Kasumi-1 (cell line): ENCODE measurements at places on chromosomes 3 and 15.

- DNase-seq = no peak
Observed at GRCh38 chr15:65695081-65695480, 73.3 kb downstream of the SLC24A1 start.

GRCh38 chr15:92184142-92184541 is 209.5 kb upstream of the ST8SIA2 start:
- no peak for DNase-seq

DNA sequence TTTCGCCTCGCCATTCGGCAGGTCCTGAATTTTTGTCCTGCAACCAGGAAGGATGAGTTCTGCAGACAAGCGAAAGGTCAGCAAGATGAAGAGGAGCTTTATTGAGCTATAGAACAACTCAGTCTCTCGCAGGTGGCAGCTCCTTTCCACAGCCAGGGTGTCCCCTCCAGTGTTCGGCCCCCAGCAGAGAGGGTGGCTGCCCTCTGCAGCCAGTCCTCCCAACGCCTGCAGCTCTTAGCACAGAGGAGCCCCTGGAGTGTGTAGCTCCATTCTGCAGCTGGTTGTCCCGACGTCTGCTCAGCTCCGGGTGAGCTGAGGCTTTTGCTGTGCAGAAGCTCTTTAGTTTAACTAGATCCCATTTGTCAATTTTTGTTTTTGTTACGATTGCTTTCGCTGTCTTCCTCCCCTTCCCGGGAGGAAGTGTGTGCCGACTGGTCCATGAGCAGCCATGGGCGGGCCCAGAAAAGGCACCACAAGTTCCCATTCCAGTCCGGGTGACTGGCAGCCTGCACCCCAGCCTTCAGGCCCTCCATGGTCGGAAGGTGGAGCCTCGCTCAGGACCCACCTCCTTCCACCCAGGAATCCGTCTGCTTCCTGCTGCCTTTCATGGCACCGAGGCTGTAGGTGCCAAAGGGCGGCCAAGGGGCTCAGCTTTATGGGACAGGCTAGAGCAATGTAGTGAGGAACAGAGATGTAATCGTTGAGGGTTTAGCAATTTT is 497.8 kb upstream of the CNTN4 start:
- no peak for DNase-seq

DNA sequence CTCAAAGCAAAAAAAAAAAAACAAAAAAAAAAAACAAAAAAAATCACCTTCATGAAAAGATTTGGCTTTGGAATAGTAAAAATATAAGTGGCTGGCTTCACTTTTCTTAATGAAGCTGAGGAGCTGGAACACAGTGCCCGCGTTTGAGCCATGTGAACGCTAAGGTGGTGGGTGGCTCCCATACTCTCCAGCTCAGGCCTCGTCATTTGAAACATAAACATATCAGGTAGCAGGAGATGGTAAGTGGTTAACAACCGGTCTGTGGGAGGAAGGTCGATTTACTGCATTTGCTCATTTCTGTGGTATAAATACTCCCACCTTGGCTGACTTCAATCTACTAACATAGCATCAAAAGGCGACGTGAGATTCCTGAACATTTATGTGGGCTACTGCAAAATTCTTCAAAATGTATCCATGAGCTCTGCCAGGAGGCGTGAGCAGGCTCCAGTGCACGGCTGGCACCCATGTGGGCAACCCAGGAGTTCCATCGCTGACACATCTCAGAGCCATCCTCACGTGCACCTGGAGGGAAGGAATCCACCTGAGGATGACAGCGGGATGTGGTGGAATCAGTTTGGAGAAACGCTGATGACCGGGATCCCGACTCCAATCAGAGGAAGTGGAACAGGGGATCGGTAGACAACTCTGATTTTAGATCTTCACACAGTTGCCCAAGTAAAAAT is 157.6 kb downstream of the ATP10A start:
- DNase-seq = no peak

DNA sequence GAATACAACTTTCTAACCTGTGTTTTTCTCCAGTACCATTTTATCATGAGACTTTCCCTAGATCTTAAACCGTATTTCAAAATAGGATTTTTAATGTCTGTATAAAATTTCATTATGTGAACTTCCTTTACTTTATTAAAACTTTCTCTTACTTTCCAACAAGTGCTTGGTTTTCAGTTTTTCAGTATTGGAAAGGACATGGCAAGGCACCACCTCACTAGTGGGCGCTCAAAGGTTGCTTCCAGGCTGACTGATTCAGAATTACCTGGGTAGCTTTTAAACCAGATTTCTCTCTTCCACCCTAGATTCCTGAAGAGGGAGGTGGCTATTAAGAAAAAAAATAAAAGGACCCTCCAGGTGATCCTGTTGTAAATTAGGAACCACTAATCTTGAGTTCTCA is 236.6 kb downstream of the SOX2 start:
- DNase-seq = no peak

DNA sequence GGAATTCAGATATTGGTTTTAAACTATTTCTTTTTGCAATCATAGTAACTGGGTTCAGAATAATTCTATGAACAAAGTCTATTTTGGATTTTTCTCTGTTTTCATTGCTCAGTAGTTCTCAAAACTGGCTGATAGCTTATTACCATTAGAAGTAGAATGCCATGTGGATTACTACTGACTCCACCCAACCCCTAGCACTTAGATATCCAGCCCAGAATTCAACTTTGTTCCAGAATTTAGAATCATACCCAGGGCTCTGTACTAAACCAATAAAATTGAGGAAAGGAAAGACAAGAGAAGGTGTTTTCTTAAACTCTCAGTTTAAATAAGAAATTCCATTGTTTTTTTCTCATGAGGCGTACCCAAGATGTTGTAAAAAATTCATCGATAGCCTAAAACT is 39.0 kb upstream of the ABHD10 start:
- DNase-seq = no peak

DNA sequence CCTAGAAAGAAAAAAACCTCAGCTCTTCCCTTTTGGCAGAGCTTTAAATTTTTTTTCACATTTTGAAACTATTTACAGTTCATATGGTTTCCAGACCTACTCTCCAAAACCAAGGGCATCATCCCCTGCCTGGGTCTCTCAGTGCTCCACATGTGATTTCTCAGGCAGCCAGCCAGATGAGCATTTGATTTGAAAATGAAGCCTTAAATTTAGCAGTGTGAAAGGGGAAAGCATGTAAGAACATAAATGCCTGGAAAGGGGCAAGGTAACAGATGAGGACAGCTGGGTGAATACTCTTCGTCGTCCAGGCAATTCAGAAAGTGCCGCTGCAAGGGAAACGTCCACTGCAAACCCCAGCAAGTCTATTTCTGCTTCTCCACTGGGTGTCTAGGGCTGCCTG is 94.8 kb downstream of the ATP8B4 start:
- no peak for DNase-seq

- DNase-seq = no peak
Observed at GRCh38 chr15:40930430-40931299, 1.5 kb downstream of the DLL4 start.

DNA sequence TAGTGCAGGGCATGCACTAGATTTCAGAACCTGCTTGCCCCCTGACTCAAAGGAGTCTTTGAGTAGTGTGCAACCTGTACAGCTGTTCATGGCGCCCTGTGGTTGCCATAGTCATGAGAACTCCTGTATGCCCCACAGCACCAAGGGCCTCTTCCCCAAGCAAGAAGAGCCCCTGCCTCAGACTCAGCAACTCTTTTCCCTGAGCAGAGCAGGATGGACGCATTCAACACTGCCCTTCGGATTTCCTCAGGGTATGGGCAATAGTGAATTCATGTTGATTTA is 89.7 kb upstream of the KLF13 start:
- no peak for DNase-seq

- DNase-seq = no peak
Observed at GRCh38 chr3:64957408-64958198, 269.8 kb upstream of the ADAMTS9 start.

- DNase-seq = no peak
Observed at GRCh38 chr15:71191296-71191695, 76.0 kb downstream of the THSD4 start.

DNA sequence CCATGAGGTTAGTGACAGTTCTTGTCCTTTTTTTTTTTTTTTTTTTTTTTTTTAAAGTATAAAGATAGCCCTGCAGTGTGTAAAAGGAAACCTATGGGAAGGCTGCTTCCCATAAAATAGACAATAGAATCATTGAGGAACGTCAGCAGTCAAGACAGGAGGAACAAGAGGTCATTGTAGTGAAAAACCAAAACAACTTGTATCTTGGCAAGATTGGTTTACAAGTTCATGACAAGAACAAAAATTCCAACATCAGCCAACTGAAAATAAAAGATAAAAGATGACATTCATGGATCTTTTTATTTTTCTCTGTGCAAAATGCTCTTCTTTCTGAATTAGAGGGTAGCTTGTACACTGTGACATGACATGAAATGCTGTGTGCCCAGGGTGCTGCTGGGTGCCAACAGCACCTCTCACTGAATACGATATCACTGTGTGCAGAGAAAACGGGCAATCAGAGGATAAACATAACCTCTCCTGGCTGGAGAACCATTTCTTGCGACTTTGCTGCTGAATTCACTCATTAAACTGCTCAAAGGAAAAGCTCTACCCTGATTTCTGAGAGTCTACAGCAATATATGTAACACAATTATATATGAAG is 30.1 kb upstream of the IP6K2 start:
- DNase-seq = no peak

- DNase-seq = no peak
Observed at GRCh38 chr15:22902046-22902445, 63.6 kb downstream of the NIPA2 start.

GRCh38 chr15:70833861-70834765 is 19.8 kb downstream of the LARP6 start:
- DNase-seq = no peak

GRCh38 chr3:51395493-51396213 is 4.6 kb downstream of the RBM15B start:
- DNase-seq = no peak

DNA sequence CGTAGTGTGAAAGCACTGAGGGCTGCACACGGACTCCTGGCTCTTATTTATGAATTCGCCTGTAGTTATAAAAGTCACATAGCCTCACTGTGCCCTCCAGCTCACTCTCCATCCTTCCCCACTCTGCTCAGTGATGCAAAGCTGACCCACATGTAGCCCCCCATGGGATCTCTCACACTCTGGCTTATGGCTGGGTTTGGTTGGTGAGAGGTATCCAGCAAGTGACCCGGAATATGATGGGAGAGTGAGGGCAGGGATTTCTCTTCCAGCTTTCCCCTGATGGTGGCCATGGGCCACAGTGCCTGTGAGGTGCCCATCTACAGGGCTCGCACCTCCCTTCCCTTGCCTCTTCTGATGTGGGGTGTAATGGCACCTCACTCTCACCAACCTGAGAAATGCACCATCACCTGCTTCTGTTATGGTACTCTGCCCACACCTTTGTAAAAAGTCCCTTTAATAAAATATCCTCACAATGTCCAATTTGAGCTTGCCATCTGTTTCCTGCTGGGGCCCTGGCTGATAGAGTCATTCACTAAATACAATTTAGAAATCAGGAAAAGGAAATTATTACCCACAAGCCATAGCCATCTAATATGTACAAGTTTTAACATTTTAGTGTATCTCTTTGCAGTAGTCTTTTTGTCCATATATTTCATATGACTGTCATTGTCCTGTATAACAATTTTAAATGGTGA is 93.6 kb downstream of the SCN11A start:
- DNase-seq = no peak

- DNase-seq = peak; percentile 11
Observed at GRCh38 chr3:212432-212831, 15.9 kb downstream of the CHL1 start.

GRCh38 chr3:150344079-150344759 is 63.9 kb upstream of the TSC22D2 start:
- no peak for DNase-seq

DNA sequence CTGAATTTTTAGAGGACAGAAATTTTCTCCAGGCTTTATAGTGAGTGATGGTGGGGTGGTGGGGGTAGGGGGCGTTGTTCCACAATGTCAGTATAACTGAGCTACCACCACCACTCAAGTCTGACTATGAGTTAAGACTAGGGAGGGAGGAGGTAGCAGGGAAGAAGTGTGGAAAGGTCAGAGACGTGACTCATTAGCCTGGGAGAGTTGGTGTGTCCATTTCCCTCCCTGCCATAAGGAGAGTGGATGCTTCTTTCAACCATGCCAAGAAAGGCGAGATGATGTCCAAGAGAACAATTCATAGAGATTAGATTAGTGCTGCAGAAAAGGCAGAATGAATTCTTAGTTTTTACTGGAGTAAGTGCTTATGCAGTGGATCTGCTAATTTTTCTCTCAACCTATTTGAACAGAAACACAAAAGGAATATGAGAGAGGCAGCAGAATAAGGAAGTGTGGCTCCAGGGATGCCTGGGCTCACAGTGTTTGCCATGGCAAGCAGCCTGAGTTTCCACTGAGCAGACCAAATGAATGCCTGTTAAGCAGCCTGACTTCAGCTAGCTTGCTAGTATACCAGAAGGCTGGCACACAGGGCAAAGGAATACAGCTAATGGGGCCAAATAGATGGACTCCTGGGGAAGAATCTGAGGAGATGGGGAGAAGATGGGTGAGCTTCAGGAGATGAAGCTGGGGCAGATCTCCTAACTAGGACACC is 708.9 kb downstream of the NTRK3 start:
- no peak for DNase-seq

DNA sequence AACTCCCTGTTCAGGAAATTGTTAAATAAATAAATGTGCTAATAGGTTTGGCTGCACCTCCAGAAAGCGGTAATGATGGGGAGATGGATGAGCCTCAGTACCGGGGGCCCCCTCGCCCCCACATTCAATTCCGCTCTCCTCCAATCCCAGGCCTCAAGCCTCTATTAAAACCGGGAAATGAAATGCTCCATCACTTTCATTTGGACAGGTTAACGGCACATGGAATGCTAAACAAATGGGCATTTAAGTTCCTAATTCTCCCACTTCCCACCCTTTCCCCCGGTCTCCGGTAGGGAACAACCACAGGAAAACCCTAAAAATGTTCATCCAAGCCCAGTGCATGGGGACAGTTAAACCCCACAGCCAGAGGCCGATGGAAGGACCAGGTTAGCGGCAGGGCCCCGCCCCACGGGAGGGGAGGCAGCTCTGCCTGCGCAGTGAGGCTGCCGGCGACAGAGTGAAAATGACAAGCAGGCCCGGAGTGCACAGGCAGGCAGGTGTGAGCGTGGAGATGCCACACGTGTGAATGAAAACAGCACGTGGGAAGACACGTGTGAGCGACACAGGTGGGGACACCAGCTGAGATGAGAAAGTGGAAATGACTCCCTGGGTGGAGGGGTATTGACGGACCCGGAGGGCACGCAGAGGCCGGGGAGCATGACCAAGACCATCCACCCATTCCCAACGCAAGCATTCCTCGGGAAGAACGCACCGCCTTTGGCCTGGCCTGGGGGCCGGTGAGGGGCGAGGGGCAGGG is 28.1 kb downstream of the RNU5B-1 start:
- no peak for DNase-seq
